ENCODE measurements at places on chromosomes 5 and 9. TPM values are rescaled to one million over a fixed set of nuclear protein-coding genes. Genes with fewer than 3 reads are reported as not detected.

EIF4E1B gene
- total RNA-seq = not detected

GABBR2 gene
- total RNA-seq = 0.49 TPM

FOXD1 gene
- total RNA-seq = 0.19 TPM

AFAP1L1 gene
- total RNA-seq = 0.69 TPM

CTXN3 gene
- total RNA-seq = not detected

CA9 gene
- total RNA-seq = 0.31 TPM

UGT3A2 gene
- 0.53 TPM for total RNA-seq

UTP15 gene
- total RNA-seq = 20.6 TPM

ECSCR gene
- total RNA-seq = not detected

IFNB1 gene
- total RNA-seq = not detected

ZNF354C gene
- total RNA-seq = 8.1 TPM

OTP gene
- not detected for total RNA-seq

LRRC14B gene
- not detected for total RNA-seq

KIF27 gene
- 24.6 TPM for total RNA-seq

TMEM141 gene
- 57.8 TPM for total RNA-seq

ANKRD31 gene
- 0.55 TPM for total RNA-seq

CNTFR gene
- 2.3 TPM for total RNA-seq

HAPLN1 gene
- total RNA-seq = 2.9 TPM

ABCA1 gene
- total RNA-seq = 34.1 TPM

PAPPA gene
- 0.33 TPM for total RNA-seq

LCN1 gene
- total RNA-seq = not detected

Measured in progenitor cell of endocrine pancreas (in vitro differentiated cells).